Activated naive CD8-positive, alpha-beta T cell treated with anti-CD3 and anti-CD28 coated beads, Interleukin-2, amount 50 U/mL, for 16 hours (primary cell): ENCODE measurements at places on chromosomes 7 and 10.

- DNase-seq, result no peak
These were observed 531.3 kb downstream of the ATRNL1 start for GRCh38 chr10:115624448-115624847.

GRCh38 chr7:83778073-83778443, 129.1 kb upstream of the SEMA3E start:
- DNase-seq, result no peak

- DNase-seq, result no peak
These were observed 411.0 kb upstream of the DPP6 start for GRCh38 chr7:153641199-153641598.

- DNase-seq, result no peak
These were observed 7.7 kb upstream of the IL15RA start for GRCh38 chr10:5985029-5985428.

DNA sequence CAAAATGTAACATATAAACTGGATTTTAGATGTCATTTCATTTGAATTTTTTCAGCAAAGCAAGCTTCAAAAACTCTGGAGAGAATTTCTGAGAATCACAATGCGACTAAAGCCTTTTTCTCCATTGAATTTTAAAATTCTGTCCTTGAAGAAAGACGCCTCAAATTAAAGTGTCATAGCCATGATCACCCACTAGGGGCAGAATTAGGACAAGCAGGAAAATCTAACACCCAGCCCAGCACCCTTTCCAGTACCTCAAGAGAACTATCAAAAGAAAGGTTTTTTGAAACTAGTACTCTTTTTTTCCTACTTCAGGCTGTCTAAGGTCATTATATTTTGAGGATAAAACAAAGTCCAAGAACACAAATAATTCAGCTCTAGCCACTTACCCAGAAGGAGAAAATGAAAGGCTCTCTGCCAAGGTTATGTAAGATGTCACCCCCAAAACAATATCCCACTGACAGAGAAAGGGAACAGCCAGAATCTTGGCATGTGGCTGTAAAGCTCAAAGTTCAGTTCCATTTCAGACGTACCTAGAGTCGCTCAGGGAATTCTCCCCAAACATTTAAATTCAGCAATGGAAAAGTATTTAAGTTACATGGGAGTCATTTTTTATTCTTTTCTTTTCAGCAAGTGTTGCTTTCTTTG, 299.4 kb downstream of the SNX13 start:
- DNase-seq, result no peak

- DNase-seq, result no peak
These were observed 14.0 kb downstream of the AKR1B1 start for GRCh38 chr7:134444961-134445315.

DNA sequence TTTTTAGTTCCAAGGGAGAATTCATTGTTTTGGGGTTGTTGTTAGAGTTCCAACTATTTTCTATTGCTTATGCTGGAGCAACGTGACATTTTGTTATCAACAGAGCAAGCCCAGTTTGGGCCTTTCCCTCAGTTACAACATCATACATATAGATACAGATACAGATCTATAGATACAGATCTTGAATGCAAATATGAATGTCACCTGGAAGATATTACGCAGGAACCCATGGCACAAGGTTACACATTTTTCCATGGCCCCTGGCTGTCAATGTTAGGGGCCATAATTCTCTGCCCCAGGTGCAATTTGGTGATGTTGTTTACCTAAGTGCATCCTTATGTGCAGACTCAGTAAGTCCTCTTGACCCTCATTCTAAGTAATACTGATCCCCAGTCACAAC, 3.6 kb upstream of the PODXL start:
- no peak for DNase-seq

DNA sequence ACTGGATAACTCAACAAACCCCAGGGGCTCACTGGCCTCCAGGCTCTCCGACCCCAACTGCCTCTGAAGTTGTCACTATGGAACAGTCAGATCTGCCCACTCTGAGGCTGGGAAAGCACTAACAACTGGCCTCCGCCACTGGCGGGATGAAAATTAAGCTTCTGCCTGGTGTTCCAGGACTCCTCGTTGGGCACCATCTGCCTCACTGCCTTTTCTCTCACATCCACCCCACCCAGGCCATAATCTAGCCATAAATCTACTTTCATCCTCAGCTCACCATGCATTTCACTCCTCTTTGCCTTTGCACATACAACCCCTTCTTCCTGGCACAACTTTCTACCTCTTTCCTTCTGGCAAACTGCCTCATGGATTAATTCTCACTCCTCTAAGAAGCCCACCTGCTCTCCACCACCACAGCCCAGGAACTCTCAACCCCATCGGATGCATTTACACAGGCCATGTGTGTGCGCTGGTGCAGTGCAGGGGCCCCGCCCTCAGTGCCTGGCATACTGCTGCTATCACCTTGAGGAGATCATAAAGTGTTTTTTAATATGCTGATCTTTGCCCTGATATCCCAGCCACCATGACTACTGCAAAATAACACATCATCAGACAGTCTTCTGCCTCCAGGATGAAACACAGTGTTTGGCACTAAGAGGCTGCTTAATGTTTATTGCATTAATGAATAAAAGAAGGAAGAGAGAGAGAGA, 4.0 kb downstream of the CDHR1 start:
- no peak for DNase-seq

GRCh38 chr7:150855476-150856302, 3.4 kb downstream of the AOC1 start:
- DNase-seq, result no peak

- no peak for DNase-seq
These were observed 14.8 kb downstream of the AKR1D1 start for GRCh38 chr7:138091032-138091431.

DNA sequence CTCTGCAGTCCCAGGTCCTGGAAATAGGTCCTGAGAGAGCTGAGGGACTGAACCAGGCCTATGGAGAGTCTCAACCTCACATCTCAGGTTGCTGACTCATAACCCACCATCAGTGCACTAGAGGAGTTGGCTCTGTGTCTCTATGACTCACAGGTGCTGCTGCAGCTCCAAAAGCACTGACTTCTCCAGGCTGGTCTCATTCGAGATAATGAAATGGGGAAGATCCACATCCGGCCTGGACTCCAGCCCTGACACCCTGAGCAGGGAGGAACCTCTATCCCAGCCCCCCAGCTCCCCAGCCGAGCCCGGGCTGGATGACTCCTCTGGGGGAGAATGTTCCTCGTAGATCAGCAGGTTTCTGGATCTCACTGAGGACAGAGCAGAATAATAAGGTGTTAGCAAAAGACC, 35.5 kb upstream of the DGKI start:
- no peak for DNase-seq
